ENCODE measurements at places on chromosomes 1 and 21.
A peak's percentile ranks its signal among the peaks of the same experiment; 100 is the strongest.

DNA sequence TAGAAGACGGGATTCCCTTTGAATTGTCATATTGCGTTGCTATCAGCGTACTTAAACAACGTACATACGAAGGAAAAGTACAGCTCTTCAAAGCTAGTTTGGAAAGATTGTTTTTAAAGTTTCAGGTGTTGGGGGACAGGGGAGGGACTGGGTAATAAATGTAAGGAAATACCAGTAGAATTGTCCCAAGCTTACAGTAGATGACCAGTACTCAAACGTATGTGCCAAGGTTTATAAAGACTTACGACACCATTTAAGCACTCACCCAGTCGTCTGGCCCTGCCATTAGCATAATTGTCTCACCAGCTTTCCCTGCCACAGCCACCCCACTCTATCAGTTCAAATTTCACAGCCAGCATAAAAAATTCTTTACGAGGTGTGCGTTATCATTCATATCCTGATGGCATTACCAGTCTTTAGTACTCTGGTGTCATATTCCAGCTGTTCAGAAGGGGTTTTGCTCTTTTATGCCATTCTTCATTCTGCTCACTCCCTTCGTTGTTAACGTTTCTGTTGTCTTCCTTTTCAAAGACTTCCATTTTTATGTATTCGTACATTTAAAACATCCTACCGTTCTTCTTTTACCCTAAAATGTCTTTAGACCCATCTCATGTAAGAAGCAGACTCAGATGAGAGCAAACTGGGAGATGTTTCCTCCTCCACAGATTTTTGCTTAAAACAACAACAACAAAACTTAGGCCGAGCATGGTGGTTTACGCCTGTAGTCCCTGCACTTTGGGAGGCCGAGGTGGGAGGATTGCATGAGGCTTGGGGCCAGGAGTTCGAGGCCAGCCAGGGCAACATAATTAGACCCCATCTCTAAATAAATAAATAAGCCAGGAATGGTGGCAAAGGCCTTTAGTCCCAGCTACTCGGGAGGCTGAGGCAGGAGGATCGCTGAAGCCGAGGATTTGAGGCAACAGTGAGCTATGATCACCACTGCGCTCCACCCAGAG is 1.0 kb upstream of the HP1BP3 start:
- DNase-seq, result no peak

DNA sequence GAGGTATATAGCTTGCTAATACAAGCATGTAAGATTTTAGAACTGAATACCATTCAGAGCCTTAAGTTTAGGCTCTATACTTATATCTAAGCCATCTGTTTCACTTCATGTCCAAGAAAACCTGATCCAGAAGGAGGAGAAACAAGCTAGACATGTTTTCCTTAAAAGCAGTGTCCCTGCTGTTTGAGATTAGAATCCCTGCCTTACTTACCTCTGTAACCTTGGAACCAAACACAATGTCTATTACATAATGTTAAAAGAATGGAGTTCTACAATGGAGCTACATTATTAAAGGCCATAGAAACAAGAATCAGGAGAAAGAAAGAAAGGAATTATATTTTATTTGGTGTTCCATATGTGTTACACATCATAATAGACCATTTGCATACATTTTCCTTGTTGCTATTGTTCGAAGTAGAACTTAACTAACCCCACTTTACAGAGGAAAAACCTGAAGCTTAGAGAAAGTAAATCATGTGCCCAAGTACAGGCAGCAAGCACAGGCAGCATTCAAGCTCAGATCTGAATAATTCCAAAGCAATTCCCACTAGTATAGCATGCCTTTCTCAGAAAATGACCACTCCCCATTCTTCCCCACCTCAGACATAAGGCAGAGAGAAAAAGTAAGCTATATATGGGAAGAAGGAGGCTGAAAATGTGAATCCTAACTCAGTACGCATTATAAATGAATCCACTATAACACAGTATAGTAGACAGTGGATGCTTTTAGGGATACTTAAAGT is 380.1 kb upstream of the SPAG17 start:
- no peak for DNase-seq

- no peak for DNase-seq
Measured at GRCh38 chr1:29986986-29987385, 736.4 kb downstream of the MATN1 start.

- DNase-seq, result peak; percentile 49
Measured at GRCh38 chr1:53294567-53294966, 33.3 kb downstream of the LRP8 start.

- DNase-seq, result no peak
Measured at GRCh38 chr1:86868477-86868876, 45.4 kb downstream of the SELENOF start.

DNA sequence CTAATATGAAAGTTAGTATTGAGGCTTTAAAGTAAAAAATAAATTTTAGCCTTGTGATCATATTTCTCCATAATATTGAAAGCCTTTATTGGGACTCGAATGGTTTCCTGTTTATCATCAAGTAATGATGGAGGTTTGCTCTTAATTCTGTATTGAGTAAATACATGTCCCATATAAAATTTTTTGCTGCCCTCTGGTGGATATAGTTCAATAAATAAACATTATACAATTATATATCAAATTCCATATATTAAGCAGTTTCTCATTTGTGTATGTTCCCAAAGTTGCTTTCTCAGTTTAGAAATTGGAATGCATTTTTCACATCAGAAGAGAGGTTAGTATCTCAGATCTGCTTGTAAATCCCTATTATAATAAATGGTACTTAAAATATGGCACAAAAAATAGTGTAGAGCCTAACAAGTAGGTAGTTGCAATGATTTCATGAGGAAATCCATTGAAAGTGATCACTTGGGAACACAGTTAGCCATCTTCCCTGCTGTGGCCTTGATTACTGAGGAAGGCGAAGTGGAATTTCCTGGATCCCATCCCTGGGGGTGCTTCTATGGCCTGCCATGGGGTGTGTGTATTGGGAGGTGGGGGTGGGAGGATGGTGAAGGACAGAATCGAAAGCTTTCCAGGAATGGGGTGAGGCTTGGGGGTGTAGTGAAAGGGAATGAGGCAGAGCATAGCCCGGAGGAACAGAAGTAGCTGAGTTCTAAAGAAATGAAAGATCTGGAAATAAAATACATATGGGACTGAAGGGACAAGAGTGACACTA is 84.1 kb upstream of the C21orf91 start:
- DNase-seq, result no peak

- peak; percentile 13 for DNase-seq
Measured at GRCh38 chr1:1858382-1859086, 32.4 kb downstream of the GNB1 start.

DNA sequence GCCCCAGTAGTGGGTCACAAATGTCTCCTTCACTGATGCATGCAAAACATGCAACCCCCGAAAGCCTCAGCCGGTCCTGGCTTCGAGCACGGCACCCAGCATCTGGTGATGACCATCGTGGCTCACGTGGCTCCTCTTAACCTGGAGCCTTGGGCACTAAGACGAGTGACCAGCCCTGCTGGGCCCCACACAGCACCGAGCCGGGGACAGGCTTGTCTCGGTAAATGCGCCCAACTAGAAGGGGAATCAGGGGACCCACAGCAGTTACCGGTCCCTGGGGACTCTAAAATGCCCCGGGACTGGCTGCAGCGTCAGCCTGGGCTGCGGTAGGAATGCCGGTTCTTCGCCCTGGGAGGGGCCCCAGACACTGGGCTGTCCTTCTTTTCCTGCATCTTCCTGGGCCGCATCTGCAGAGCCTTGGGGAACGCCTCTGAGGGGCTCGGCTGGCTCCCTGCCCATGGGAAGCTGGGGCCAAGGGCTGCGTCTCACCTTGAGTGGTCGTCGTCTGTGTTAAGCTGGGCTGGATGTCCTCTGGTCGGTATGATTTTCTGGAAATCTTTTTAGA is 13.1 kb upstream of the TTC34 start:
- no peak for DNase-seq

GRCh38 chr1:213051881-213052202 is 801 bp downstream of the RPS6KC1 start:
- DNase-seq, result no peak

GRCh38 chr1:2477791-2478499 is 1.9 kb downstream of the PLCH2 start:
- DNase-seq, result no peak

DNA sequence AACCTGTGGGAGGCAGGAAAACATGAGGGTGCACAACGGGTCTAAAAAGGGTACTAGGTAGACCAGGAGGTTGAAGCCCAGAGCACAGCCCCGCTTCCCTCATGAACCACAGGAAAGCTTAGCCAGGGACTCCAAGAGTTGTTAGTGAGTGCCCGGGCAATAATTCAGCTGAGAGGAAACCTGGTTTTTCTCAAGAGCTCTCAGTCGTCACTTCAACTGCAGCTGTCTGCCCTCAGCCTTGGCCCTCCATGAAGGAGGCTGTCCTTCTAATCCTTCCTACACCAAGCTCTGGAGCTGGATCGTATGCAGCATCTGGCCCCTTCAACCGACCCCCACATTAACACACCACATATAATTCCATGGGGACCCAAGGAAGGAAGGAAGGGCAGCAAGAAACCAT is 77.0 kb upstream of the BACE2 start:
- no peak for DNase-seq

DNA sequence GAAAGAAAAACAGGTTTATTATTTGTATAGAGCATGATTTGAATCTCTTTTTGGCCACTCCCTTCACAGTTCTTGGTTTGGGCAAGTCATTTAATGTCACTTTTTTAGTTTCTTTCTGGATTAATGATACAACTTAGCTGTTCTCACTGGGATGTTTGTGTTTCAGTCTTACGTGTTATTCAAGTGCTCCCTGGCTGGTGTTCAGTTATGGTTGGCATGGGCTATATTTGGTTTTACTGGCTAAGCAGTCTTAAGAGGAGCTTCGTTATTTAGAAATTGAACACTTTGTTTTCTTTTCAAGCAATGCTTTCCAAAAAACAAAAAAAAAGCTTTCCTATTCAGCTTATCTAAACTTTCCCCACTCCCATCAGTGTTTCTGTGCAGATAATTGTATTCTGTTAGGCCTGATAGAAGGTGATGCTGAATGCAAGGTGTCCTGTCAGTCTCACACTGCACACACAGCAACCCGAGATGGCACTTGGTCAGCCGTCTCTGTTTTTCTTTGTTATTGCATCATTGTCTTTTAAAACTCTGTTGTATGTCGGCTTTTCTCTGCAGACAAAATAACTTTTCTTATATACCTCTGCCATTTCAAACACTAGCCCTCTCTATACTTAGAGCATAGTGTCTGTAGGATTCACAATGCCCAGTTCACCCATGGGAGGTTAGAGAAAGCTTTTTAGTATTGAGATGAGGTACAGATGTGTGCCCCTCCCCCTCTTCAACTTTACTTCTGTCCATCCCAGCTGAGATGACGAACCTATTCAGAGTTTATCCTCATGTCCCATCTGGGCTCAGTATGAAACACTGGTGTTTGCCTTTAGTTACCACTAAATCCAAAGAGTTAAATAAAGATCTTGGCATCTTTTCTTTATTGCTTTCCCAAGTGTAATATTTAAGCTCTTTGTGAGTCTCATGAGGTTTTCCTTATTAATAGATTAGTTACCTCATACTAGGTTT is 80.2 kb downstream of the VPS13D start:
- DNase-seq, result no peak

- DNase-seq, result no peak
Measured at GRCh38 chr1:226425004-226425378, 17.1 kb upstream of the PARP1 start.

DNA sequence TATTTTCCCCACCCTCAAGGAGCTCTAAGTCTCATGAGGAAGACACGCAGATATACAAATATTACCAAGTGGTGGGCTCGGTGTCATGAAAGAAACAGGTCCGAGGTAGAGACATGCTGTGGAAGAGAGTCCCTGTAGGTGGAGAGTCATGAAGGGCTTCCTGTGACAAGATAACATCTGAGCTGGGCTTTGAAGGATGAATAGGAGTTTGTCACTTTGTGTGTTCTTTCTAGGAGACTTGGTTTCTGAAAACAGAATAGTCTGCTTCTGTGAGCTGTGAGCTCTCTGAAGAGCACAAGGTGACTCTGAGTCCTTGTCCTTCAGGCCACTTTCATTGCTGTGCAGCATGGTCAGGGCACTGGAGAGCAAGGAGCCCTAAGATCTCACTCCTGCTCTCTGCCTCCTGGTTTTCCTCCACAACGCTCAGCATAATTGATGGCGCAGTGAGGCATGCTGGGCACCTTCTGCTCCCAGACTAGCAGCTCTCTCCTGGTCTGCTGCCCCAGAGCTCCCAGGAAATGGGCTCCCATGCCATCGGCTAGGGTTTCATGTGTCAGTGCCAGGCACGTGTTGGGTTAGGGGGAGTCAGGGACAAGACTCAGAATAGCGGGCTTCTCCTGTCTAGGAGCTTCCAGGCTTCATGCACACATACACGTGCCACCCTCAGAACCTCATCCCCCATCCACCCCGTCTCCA is 209.9 kb upstream of the CSF3R start:
- no peak for DNase-seq

DNA sequence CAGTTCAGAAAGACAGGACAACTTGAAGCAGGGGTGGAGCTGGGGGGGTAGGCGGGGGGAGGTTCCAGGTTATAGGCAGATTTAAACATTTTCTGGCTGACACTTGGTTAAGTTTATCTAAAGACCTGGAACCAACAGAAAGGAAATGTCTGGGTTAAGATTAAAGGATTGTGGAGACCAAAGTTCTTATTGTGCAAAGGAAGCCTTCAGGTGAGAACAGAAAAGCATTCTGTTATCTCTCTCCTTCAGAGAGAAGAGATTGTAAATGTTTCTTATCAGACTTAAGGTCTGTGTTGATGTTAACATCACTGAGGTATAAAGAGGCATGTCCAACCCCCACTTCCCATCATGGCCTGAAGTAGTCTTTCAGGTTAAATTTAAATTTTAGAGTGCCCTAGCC is 3.7 kb upstream of the ACADM start:
- no peak for DNase-seq

DNA sequence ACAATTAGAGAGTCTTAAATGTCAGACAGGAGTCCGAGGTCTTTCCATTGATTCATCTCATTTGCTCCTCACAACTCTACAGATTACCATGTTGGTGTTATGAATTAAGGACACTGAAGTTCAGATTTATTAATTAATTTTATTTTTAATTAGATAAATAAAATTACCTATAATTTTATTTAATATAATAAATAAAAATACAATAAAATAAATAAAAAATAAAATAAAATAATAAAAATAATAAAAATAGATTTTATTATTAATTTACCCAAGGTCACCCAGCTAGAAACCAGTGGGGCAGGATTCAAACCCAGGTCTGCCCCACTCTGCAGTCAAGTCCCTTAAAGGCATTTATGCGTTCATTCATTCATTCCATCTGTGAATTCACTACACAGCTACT is 72.2 kb downstream of the VWA5B1 start:
- DNase-seq, result no peak

- DNase-seq, result no peak
Measured at GRCh38 chr1:55069280-55069679, 29.9 kb downstream of the PCSK9 start.

GRCh38 chr1:11499601-11500331 is 20.8 kb downstream of the DISP3 start:
- DNase-seq, result no peak

DNA sequence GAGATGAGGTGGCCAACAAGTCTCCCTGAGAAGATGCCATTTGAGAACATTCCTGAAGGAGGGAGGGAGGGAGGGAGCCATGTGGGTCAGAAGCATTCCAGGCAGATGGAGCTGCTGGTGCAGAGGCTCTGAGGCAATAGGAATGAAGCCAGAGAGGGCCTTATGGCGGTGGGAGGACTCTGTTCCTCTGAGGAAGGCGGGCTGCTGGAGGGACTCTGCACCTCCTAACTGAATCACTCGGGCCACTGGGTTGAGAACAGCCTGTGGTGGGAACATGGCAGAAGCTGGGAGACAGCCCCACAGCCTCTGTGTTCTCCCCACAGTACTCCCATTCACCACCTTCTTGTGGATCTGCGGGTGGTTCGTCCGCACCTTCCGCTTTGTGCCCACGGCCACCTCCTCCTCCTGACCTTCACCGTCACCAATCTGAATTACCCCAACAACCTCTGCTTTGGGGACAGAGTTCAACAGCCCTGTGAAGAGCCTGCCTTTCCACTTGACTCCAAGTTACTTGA is 2.4 kb upstream of the TMEM125 start:
- no peak for DNase-seq

Measured in activated CD4-positive, alpha-beta T cell treated with anti-CD3 and anti-CD28 coated beads for 4 hours (primary cell).